Bronchial smooth muscle cell (primary cell): ENCODE measurements at places on chromosomes 5 and 9. TPM values are rescaled to one million over a fixed set of nuclear protein-coding genes. Genes with fewer than 3 reads are reported as not detected.

TTLL11 gene
- total RNA-seq = 2.5 and 3.6 TPM in 2 replicates

NIPAL4 gene
- total RNA-seq = not detected in 2 replicates

SPATA31C1 gene
- not detected in 2 replicates for total RNA-seq

RPL7A gene
- total RNA-seq = 2,604 and 3,068 TPM in 2 replicates

ST6GALNAC6 gene
- 50.9 and 61.2 TPM in 2 replicates for total RNA-seq

ARHGEF28 gene
- total RNA-seq = 2.5 and 12.3 TPM in 2 replicates

PTGER4 gene
- 5.0 and 5.2 TPM in 2 replicates for total RNA-seq

ITGA2 gene
- total RNA-seq = 8.3 and 29.0 TPM in 2 replicates

HAVCR2 gene
- total RNA-seq = 0.16 and 3.3 TPM in 2 replicates

NR6A1 gene
- total RNA-seq = 0.26 and 0.47 TPM in 2 replicates

KIAA1958 gene
- total RNA-seq = 0.32 and 0.34 TPM in 2 replicates

BTNL9 gene
- not detected in 2 replicates for total RNA-seq

HSD17B4 gene
- total RNA-seq = 285 and 318 TPM in 2 replicates

ABCA1 gene
- total RNA-seq = 118 and 207 TPM in 2 replicates

TMEM232 gene
- 6.3 and 14.7 TPM in 2 replicates for total RNA-seq

TPPP gene
- total RNA-seq = under 0.01 and 0.09 TPM in 2 replicates

CDH18 gene
- 0.43 and 4.4 TPM in 2 replicates for total RNA-seq

CLTB gene
- 65.6 and 103 TPM in 2 replicates for total RNA-seq

TLE1 gene
- 32.0 and 36.1 TPM in 2 replicates for total RNA-seq

QRFP gene
- not detected in 2 replicates for total RNA-seq

PCDHB12 gene
- 0.16 and 0.86 TPM in 2 replicates for total RNA-seq

PDGFRB gene
- total RNA-seq = 71.1 and 110 TPM in 2 replicates

IRX1 gene
- total RNA-seq = 0.09 TPM in 1 of 2 replicates, not detected in the other

IFNE gene
- 1.5 and 3.8 TPM in 2 replicates for total RNA-seq

MTX3 gene
- 12.6 TPM in 2 replicates for total RNA-seq

OTP gene
- total RNA-seq = not detected in 2 replicates

PTGES gene
- total RNA-seq = 48.9 and 74.7 TPM in 2 replicates

MYO10 gene
- total RNA-seq = 33.6 and 45.9 TPM in 2 replicates

ZDHHC11B gene
- 0.32 and 0.43 TPM in 2 replicates for total RNA-seq

CDH6 gene
- 62.3 and 85.1 TPM in 2 replicates for total RNA-seq

CACNA1B gene
- under 0.01 TPM in 2 replicates for total RNA-seq

FOXD4L6 gene
- under 0.01 TPM in 1 of 2 replicates, not detected in the other for total RNA-seq

DRD1 gene
- total RNA-seq = under 0.01 TPM in 1 of 2 replicates, not detected in the other

BSPRY gene
- not detected in 2 replicates for total RNA-seq

SRP19 gene
- total RNA-seq = 40.7 and 43.6 TPM in 2 replicates

OLFML2A gene
- total RNA-seq = 5.7 and 7.4 TPM in 2 replicates

N4BP3 gene
- 1.6 and 1.8 TPM in 2 replicates for total RNA-seq

ARL14EPL gene
- total RNA-seq = 0.69 TPM in 1 of 2 replicates, not detected in the other

KCNMB1 gene
- total RNA-seq = not detected in 2 replicates

ENTPD8 gene
- total RNA-seq = under 0.01 TPM in 1 of 2 replicates, not detected in the other

PCDHGA2 gene
- 2.3 and 4.9 TPM in 2 replicates for total RNA-seq

FOXD1 gene
- 3.3 and 8.2 TPM in 2 replicates for total RNA-seq

C5orf46 gene
- 0.95 TPM in 1 of 2 replicates, not detected in the other for total RNA-seq

EFNA5 gene
- 0.77 and 5.2 TPM in 2 replicates for total RNA-seq

LEAP2 gene
- 0.16 and 0.34 TPM in 2 replicates for total RNA-seq

TAF11L13 gene
- total RNA-seq = not detected in 2 replicates

RNF183 gene
- total RNA-seq = not detected in 2 replicates

RANBP17 gene
- 7.2 and 12.9 TPM in 2 replicates for total RNA-seq

PAXX gene
- 5.8 and 8.5 TPM in 2 replicates for total RNA-seq

CREB3 gene
- 42.9 and 50.1 TPM in 2 replicates for total RNA-seq

NIM1K gene
- 3.9 and 4.2 TPM in 2 replicates for total RNA-seq

CAMK4 gene
- total RNA-seq = 3.5 and 8.2 TPM in 2 replicates

PHF24 gene
- 0.09 and 0.16 TPM in 2 replicates for total RNA-seq

LRRC19 gene
- total RNA-seq = not detected in 2 replicates

PCDHGA4 gene
- 1.1 and 4.7 TPM in 2 replicates for total RNA-seq
